ENCODE measurements at places on chromosomes 12 and 14.

DNA sequence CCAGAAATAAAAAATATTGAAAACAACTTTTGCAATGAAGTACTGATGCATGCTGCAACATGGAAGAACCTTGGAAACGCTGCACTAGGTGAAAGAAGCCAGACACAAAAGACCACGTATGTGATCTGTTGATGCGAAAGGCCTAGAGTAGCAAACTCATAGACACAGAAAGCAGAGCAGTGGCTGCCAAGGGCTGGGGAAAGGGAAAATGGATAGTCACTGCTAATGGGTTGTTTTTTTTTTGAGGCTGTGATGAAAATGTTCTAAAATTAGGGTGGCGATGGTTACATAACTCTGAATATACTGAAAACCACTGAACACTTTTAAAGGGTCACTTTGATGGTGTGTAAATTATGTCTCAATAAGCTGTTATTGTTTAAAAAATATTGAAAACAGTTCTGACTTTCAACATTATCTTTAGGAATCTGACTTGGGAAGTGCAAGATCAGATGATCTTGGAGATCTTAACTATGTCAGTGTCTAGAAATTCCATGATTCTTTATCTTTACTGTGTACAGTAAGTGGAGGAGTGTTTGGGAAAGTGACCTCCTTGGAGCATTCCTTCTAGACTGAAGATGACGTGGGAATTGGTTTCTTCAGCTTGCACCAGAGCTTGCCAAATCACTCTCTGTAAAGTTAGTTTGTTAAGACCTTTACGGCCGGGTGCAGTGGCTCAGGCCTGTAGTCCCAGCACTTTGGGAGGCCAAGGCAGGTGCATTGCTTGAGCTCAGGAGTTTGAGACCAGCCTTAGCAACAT, 12.4 kb downstream of the MLXIP start:
- no peak for DNase-seq

DNA sequence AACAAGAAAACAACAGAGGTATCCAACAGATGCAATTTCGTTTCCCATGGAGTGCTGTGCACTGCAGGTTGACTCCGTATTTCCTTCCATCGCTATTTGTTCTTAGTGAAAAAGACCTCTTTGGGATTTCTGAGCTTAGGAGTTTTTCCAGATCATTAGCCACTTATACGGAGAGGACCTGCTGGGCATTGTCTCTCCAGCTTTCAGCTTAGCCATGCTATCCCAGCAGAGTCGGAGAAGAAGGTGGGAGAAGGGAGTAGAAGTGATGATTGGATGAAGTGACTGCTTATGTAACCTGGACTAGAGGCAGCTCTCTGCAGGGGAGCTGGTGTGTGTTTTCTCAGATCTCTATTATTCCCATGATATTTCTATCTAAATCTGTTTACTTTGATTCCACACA, 737.7 kb downstream of the DIO2 start:
- DNase-seq = no peak

DNA sequence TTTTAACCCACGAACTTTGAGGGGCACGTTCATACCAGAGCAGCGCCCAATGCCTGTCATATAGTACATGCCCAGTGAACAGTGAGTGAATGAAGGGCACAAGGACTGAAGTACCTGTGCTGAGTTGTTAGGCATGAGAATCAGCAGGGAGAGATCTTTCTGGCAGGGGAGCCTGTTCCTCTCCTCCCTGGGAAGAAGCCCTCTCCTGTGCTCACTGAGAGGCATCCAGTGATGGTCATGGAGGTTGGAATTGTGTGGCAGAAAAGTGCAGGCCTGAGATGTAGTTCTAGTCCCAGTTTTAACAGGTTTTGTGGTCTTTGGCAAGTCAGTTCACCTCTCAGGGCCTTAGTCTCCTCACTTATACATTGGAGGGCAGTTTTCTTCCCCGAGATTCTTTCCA, 20.6 kb downstream of the TEAD4 start:
- DNase-seq = no peak

DNA sequence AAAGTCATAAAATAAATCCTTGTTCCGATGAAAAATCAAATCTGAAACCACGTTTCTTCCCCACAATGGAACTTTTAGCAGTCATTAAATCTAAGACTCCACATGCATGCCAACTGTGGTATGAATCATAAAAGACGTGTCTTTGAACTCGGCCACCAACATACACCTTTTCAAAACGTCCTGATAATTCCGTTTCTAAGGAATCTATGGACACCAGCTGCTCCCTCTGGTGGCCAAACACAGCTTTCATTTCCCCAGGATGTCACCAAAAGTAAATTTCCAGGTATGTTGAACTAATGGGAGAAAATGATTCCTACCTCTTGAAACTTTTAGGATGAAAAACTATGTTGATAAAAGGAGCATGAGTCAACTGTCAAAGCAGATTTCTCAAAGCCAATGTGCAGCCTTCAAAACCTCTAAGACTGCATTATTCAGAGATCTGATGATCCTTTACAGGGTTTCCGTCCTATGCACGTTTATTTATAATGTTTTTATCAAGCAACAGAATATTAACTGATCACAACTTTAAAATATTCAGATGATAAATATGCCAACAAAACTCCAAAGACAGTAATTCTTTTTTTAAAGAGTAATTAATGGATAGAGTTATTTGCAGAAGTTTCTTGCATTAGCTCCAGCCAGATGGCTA, 96.2 kb downstream of the CIT start:
- DNase-seq = peak; percentile 45

All from HT1080 (cell line).